ENCODE measurements at places on chromosomes 6 and 20.

GRCh38 chr6:130982941-130983456 is 80.0 kb downstream of the EPB41L2 start:
- H3K4me1 ChIP-seq: peaks cover 4% of the 10 kb centered on the region
- no peak overlapping the region for H3K4me3 ChIP-seq
- H3K27ac ChIP-seq: no peak overlapping the region

- no peak for DNase-seq
- peaks cover 73% of the 10 kb centered on the region for H3K27me3 ChIP-seq
- peaks cover 20% of the 10 kb centered on the region for H3K4me1 ChIP-seq
- no peak overlapping the region for H3K4me3 ChIP-seq
Observed at GRCh38 chr6:43277643-43278523, 20.2 kb upstream of the SLC22A7 start.

DNA sequence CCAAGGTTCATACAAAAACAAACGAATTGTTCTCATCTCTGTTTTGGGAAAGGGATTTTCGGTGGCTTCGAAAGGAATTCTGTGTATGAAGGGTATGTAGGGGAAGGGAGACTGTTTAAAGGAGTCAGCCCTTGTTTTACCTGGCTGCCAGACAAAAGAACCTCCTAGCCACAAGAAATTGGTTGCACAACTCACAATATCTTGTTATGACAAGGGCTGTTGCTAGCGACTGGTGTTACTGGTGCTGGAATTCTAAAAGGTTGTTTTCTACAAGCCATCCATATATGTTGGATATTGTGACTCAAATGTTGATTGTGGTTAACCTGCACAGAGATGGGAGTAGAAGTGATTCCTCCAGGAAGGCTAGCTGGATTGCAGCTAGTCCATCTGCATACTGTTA is 34.6 kb upstream of the CITED2 start:
- no peaks in the 10 kb centered on the region for H3K36me3 ChIP-seq
- no peak overlapping the region for H3K4me3 ChIP-seq
- H3K4me1 ChIP-seq: no peaks in the 10 kb centered on the region

GRCh38 chr6:75556240-75556639 is 45.4 kb upstream of the SENP6 start:
- no peaks in the 10 kb centered on the region for H3K36me3 ChIP-seq
- H3K27ac ChIP-seq: no peak overlapping the region
- peaks cover 11% of the 10 kb centered on the region for H3K27me3 ChIP-seq
- peaks cover 5% of the 10 kb centered on the region for H3K4me1 ChIP-seq
- no peak for DNase-seq
- no peak overlapping the region for H3K4me3 ChIP-seq
